A549 treated with ZK216348 at 1 μM for 4 hours (cell line): ENCODE measurements at places on chromosomes 16 and 17. TPM values are rescaled to one million over a fixed set of nuclear protein-coding genes. Genes with fewer than 3 reads are reported as not detected.

The MPHOSPH6 gene
- total RNA-seq = 28.6 to 56.5 TPM (median 29.6 TPM) in 5 replicates

The ARL5C gene
- not detected in 5 replicates for total RNA-seq

The HES7 gene
- total RNA-seq = 1.1 to 5.5 TPM (median 4.0 TPM) in 5 replicates

The PTX4 gene
- 0.14 TPM in 1 of 5 replicates, not detected in the others for total RNA-seq

The ZDHHC1 gene
- total RNA-seq = 3.7 to 7.1 TPM (median 5.9 TPM) in 5 replicates

The SLFN13 gene
- total RNA-seq = 2.2 to 5.8 TPM (median 5.0 TPM) in 5 replicates

The SYNGR3 gene
- total RNA-seq = 4.4 to 8.7 TPM (median 8.3 TPM) in 5 replicates

The CCL5 gene
- 1.0 to 2.3 TPM (median 1.5 TPM) in 5 replicates for total RNA-seq

The DHRS7C gene
- not detected in 5 replicates for total RNA-seq

The CA7 gene
- not detected in 5 replicates for total RNA-seq

The CCDC144A gene
- total RNA-seq = 0.42 to 2.3 TPM (median 1.5 TPM) in 5 replicates

The TNFRSF13B gene
- total RNA-seq = not detected in 5 replicates

The TM4SF5 gene
- 0.44 to 1.2 TPM (median 0.78 TPM) in 5 replicates for total RNA-seq
